ENCODE measurements at places on chromosomes 4 and X. TPM values are rescaled to one million over a fixed set of nuclear protein-coding genes. Genes with fewer than 3 reads are reported as not detected.
A peak's percentile ranks its signal among the peaks of the same experiment; 100 is the strongest.

The SCRG1 gene
- total RNA-seq, result 0.88 TPM

- no peak for DNase-seq
Observed at GRCh38 chr4:80240976-80241375, 25.5 kb upstream of the FGF5 start.

GRCh38 chrX:97159916-97160800 lies 276.4 kb downstream of the RPA4 start:
- no peak for DNase-seq

DNA sequence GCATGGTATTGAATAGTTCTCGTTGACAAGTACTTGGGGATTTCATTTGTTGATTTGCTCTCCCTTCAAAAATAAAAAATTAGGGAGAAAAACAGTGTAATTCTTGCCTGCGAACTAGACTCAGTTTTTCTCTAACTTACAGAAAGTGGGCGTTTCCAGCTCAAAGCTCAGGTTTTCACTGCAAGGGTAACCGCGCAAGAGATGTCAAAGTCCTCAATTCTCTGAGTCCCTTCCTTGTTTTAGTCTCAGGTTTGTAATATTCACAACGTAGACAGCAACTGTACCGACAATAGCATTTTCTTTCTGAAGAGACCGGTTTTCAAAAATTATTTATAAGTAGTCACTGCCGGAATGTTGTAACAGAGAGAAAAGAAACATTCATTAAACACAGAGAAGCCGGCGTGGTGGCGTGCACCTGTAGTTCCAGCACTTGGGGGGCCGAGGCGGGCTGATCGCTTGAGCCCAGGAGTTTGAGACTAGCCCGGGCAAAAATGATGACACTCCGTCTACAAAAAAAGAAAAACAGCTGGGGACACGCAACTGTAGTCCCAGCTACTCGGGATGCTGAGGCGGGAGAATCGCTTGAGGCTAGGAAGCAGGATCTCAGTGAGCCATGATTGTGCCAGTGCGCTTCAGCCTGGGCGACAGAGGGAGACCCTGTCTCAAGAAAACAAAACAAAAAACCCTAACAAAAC lies 774 bp downstream of the ZCCHC4 start:
- DNase-seq, result peak; percentile 30

- no peak for DNase-seq
Observed at GRCh38 chr4:82753725-82754410, 44.7 kb downstream of the SCD5 start.

The IL9R gene
- total RNA-seq, result not detected

DNA sequence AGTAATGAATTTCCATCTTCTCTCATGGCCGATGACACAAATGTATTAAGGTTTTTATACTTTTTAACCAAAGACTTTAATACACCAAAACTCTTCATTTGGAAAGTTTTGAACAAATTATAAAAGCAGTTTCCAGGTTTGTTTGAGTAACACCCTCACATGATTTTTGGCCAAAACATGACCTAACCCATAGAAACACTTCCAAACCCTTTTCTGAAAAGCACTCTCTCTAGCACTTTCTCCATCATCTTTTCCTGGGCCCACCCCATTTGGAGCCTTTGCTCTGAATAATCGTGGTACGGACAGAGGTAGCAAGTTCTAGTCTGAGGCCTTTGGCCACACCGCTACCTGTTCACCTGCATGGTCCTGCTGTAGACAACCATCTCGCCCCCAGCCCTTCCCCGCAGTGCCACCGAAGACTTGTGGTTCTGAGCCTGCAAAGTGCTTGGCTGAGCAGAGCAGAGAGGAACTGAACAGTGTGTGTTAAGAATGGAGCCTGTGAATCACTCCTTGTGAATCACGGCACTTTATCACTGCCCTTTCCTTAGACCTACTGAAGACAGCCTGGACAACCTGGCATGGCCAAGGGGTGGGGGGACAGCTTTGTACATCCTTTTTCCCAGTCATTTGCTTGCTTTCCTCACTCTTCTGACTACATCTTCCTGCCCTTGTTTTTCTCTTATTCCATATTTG lies 181.8 kb downstream of the PTTG2 start:
- DNase-seq, result peak; percentile 91

DNA sequence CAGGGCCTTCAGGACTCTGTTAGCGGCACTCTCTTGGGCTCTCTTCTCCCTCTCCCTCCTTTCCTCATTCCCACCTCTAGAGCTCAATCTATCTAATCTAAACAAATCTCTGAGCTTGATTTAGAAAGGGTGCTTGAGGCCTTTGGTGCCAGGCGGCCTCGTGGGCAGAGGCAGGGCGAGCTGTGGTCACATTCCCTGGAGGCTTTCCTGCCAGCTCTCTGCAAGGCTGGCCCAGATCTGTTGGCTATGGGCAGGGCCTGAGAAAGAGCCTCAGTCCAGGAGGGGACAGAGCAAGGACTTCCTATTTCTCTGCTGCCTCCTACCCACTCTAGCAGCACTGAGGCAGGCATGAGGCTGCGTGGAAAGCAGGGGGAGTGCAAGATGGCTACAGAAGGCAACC lies 38.6 kb downstream of the PJA1 start:
- DNase-seq, result peak; percentile 64

The MORC4 gene
- 47.1 TPM for total RNA-seq

GRCh38 chrX:39372115-39372514 lies 570.9 kb downstream of the MID1IP1 start:
- DNase-seq, result no peak

The NXF2 gene
- not detected for total RNA-seq

The PAPSS1 gene
- total RNA-seq, result 107 TPM
